Lung microvascular endothelial cell (primary cell): ENCODE measurements at places on chromosomes 12 and 14.
A peak's percentile ranks its signal among the peaks of the same experiment; 100 is the strongest.

GRCh38 chr12:113678223-113679119 is 206.8 kb upstream of the LHX5 start:
- DNase-seq, result no peak

DNA sequence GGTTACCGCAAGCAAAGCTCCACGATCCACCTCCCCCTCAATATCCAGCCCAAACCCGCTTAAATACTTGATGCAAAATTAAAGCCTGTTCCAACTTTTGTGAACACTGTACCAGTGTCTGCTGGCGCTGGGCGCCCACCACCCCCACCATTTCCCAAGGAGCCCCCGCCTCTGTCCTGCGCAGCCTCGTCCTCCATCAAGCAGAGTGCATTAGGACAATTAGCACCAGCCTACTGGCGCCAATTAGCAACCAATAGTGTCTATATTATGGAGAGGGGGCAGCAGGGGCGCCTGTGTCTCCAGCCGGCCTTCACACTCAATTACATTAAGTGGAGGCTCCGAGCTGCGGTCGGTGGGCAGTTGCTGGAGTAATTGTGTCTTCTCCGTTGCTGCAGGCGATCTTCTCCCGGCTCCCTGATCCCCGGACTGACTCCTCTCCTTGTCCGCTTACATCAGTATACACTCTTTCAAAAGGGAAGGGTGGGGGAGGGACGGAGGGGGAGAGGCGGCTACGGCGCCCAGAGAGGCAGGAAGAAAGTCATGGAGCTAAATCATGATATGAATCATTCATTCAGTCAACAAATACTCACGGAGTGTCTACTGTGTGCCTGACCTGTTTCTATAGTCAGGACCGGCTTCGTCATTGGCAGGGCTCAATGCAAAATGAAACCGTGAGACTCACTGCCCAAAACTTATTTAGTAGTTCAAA is 707.3 kb downstream of the MED13L start:
- DNase-seq, result no peak

GRCh38 chr14:68653804-68654203 is 139.1 kb downstream of the ZFP36L1 start:
- DNase-seq, result peak; percentile 45

DNA sequence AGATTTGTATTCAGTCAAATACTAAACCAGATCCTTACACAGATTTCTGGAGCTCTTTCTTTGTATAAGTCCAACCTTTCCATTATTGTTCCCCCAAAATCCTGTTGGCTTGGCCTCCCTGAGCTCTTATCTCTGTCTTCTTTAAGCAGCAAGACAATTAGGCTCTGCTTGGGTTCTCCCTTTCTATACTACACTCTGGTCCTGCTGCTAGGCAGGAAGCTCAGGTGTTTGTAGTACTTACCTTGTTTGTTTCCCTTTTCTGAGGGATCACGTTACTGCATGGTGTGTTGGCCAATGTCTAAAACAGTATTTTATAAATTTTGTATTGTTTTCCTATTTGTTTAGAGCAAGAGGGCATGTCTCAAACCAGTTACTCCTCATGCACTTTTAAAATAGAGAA is 192.9 kb downstream of the PRKD1 start:
- no peak for DNase-seq

GRCh38 chr12:124688356-124688992 is 121.1 kb upstream of the NCOR2 start:
- DNase-seq, result peak; percentile 67

DNA sequence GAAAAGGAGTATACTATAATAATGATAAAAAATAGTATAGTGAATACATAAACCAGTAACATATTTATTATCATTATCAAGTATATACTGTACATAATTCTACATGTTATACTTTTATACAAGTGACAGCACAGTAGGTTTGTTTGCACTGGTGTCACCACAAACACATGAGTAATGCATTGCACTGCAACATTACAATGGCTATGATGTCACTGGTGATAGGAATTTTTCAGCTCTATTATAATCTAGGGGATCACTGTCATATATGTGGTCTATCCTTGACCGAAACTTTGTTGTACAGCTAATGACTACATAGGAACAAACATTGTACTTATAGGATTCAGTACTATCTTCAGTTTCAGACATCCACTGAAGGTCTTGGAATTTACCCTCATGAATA is 165.8 kb upstream of the SYT1 start:
- no peak for DNase-seq

DNA sequence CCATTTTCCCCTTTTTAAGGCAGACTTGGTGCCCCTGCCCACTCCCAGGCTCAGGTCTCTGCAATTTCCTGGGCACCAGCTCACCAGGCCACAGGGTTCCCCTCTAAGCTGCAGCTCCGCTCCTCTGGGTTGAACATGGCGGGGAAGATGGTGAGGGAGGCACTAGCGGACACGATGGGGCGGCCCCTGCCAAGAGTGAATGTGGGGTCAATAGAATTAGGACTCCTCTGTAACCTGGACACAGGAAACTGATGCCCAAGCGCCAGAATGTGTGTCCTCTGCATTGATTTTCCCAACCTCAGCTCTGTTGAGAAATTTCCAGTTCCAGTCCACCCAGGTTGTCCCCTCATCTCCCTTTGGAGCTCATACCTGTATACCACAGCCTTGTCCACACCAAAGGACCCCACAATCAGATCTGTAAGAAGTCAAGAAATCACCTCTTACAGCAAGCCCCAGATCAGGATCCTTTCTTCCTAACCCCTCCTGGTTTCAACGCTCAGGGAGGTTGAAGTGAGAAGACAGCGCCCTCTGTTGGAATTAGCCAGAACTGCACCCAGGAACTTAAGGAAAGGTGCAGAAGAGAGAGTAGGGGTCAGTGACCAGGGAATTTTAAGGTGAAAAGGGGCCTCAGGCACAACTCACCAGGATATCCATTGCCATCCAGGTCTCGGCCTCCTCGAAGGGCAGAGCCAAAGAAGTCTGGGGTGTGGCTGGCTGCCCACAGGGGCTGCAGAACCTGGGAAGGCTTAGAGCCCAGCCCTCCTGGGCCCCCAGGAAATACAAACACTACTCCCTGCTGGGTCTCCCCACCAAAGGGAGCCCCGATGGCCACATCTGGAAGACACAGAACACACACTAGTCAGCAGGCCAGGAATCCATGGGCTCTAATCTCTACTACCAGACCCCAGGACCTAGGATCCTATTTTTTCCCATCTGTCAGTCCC is 14.7 kb downstream of the ITGA5 start:
- peak; percentile 81 for DNase-seq

- no peak for DNase-seq
Observed at GRCh38 chr14:101992708-101993107, 28.3 kb downstream of the DYNC1H1 start.

DNA sequence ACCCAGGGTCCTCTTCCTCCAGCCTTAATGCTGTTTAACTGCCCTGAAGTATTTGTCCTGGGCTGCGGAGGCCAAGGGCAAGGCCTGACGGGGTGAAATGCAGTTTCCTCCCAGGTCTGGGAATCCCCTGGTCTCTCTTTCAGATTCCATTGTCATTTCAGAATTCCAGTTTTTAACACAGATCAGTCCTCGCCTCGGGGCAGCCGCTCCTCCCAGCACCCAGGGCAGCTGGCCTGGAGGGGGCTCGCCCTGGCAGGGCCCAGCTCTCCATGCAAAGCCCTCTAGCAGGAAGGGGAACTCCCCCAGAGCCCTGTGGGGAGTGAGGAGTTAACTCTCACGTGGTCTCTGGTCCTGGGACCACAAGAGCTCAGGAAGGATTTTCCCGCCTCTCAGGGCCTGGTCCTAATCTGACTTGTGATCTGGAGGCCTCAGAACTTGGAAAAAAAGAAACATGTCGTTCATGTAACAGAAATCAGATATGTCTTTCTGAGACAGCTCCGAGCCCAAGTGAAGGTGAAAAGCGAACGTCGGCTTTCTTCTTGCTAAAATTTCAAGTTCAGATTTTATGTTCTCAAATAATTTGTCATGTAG is 265.6 kb upstream of the SFSWAP start:
- DNase-seq, result no peak

GRCh38 chr14:75254901-75255584 is 23.6 kb upstream of the FOS start:
- peak; percentile 27 for DNase-seq

DNA sequence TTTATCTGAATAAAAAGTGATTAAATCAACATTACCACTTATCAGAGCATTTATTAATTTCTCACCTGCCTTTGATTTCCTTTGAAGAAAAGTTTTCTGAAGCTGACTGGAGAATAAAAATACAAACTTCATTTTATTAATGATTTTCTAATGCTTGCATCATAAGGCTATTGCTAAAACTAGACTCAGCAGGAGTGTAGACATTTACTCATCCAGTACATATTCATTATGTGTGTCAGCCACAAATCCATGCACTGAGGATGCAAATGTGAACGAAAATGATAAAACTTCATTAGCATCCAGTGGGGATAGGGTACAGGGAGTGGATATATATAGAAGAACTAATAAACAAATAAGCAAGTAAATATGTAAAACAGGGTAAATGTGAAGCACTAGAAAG is 74.6 kb downstream of the SLCO1B3 start:
- no peak for DNase-seq

DNA sequence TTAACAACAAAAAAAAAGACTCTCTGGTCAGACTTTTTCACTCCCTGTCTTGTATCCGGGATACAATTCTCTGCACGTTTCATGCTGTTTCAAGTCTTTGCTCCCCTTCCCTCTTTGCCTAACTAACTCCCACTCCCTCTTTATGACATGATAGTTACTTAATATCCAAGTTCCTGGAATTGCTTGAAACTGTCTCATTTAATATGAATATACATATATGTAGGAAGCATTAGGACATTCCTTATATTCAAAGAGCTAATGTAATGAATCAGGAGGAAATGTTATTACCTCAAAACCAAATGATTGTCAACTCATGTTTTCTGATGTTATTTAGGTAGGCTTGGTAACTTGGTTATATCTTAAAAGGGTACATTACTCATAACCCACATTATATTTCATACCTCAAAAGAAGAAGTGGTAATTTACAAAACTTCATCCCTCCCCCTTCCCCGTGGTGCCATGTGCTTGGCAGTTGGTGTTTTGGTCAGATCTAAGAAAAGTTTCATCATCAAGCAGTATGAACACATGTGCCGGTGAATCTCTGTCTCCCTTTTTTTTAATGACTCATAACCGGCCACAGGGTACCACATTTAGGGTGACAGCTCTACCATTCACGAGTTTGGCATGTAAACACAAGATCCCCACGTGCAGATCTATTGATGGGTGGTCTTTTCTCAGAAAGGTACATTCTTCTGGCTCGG is 56.5 kb downstream of the HCAR2 start:
- peak; percentile 23 for DNase-seq

DNA sequence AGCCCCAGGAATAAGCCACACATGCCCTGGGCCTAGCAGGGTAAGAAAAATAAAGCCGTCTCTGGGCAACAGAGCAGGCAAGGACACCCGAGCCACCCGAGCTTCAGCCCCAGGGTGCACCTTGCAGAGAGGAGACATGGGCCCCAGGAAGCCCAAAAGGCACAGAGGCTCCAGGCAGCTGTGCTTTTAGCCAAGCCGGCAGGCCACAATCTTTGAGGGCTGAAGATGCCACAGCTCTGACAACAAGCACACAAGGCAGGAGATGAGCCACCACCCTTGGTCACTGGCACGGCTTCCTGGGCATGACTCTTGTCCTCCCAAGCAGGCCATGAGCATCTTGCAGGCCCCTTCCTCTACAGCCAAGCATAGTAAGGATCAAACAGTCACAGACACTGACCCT is 86.3 kb downstream of the ITPK1 start:
- no peak for DNase-seq

- no peak for DNase-seq
Observed at GRCh38 chr14:81187832-81188522, 32.8 kb downstream of the GTF2A1 start.

GRCh38 chr12:84919271-84919670 is 6.7 kb upstream of the SLC6A15 start:
- peak; percentile 8 for DNase-seq

- DNase-seq, result no peak
Observed at GRCh38 chr14:50451854-50452253, 55.2 kb upstream of the CDKL1 start.

DNA sequence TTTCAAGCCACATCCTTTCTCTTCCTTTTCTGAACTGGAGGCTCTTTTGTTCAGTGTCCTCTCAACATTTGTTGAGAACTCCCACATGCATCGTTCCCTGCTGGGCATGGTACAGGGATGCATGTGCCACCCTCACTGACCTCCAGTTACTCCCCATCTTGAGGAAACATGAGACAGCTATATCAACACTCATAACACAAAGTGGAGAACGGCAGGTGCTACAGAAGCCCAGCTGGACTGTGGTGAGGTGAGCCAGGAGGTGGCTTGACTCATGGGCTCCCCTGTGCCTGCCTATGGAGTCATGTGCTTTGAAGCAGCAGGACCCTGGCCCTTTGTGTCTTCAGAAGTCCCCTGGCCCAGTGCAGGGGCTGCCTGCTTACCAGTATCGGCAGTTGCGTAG is 9.7 kb downstream of the MYH6 start:
- no peak for DNase-seq

DNA sequence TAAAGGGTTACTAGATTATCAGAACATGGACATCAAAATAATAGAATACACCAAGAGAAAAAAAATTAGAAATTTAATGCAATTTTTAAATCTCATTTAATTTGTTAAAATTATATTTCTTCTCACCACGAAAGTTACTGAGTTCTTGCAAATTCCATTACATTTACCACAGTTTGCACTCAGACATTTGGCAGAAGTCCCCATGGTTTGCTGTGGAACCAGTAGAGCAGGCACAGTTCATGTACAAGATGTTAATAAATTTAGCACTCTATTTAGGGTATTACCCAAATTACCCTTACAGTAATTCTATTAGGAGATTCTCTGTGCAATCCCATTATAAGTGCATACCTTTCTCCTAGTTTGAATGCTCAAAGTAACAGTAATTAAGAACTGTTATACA is 9.7 kb downstream of the SCN8A start:
- DNase-seq, result no peak

GRCh38 chr12:107320929-107321631 is 227.7 kb upstream of the CRY1 start:
- DNase-seq, result peak; percentile 34

DNA sequence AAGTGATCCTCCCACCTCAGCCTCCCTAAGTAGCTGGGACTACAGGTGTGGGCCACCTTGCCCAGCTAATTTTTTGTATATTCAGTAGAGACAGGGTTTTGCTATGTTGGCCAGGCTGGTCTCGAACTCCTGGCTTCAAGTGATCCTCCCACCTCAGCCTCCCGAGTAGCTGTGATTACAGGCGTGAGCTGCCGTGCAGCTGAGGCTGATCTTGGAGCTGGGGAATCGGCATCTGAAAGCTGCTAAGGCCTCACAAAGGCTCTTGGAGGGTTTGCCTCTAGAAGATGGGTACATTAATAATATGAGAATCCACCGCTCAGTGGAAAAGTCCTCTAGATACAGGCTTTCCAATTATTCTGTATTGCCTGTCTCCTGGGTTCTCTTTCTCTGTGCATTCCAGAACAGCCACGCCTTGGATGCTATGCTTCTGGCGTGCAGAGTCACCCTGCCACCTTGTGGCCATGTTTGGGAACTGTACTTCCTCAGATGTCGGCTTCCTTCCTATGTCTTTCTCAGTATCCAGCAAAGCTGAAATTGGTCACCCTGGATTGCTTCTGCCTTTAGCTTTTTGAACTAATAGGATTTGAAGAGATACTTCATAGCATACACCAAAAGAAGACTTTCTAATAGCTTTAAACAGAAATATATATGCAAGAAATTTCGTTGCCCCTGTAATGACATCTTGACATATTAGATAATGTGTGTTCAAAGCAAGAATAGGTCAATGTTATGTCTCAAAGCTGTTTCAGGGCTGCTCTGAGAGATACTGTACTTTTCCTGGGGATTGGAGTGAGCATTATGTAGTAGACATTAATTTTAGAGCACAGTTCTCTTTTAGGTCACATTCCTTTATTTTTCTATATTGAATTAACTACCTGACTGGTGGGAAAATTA is 75.4 kb downstream of the SNAPC1 start:
- DNase-seq, result peak; percentile 90

GRCh38 chr12:128664501-128664900 is 159.3 kb downstream of the SLC15A4 start:
- no peak for DNase-seq
